ENCODE measurements at places on chromosomes 12 and 14.

DNA sequence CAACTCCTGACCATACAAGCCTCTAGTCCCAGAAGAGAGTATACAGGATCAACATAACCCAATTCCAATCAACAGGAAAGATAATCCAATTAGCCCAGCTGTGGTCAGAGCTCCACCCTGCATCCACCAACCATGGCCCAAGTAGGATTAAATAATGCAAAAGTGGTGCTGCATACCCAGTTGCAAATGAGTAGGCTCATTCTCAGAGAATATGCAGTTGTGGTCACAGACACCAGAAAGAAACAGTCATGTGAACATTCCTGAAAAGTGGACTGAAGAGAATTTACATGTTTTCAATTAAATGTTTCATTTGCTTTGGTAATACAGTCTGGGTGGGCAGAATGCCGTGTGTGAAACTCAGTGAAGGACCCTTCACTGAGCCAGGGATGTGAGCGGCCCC lies 167.2 kb upstream of the BMP4 start:
- no peak for DNase-seq

- DNase-seq: no peak
These were observed 376.0 kb downstream of the C12orf75 start for GRCh38 chr12:105706321-105706972.

DNA sequence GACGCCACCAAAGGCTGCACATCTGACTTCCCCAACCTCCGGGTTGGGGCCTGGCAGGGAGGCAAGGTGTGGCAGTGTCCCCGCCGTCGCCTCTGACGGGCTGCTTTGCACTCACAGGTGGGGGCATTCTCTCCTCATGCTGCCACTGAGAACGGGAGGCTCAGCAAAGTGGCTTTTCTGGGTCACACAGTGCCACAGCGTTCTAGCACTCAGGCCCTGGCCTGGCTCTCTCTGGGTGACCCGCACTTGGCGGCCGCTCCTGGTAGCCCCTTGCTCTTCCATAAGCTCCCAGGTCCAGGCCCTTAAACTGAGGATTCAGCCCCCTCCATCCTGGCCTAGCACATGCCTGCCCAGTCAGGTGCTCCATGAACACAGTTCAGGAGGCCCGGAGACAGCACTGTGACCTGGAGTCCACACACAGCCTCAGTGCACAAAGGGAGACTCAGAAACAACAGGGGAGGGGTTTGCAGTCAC lies 25.2 kb downstream of the SERPINA1 start:
- no peak for DNase-seq

- DNase-seq: no peak
These were observed 51.4 kb upstream of the ANO2 start for GRCh38 chr12:5996459-5996858.

DNA sequence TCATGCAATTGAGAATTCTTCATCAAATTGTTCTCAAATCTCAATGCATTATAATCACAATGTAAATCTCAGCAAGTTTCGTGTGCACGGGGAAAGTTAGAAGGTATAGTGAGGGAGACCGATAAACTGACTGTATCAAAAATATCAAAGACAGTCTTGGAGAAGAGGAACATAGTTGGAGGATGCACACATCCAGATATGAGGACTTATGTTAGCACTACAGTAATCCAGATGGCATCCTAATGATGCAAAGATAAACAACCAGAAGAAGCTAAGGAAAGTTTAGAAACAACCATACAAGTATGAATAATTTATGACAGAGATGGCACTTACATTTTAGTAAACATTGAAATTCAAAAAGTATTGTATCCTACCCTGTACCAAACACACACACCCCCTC lies 760.1 kb downstream of the RPS29 start:
- no peak for DNase-seq

DNA sequence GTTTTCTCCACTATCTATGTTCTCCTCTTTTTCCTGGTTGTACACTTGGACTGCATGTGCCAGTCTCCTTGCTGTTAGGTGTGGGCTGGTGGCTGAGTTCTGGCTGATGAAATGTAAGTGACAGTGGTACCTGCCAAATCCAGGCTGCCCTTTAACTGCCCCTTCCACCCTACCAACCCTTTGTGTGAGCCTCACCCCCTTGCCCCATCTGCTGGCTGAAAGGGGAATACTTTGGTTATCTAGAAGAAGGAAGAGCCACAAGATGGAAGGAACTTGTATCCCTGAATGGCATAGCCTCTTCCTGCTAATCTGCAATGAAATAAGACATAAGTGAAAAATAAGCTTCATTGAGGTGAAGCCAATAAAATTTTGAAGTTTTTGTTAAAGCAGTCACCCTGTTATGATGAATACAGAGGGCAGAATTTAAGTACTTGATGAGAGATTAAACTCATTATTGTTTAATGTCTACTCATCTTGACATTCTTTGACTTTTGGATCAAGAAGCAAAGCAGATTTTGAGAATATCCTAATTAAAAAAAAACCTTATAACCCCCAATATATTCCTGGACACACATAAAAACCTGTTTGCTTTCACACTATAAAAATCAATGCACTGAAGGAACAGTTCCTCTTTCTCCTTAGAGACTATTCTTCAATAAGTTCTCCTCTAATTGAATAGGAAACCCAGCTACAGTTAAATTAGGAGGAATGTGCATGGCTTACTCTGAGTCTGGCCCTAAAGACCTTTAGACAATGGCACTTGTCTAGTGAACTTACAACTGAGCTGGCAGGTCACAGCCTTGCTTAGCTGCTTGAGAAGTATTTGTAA lies 262.6 kb upstream of the BTG1 start:
- peak; percentile 68 for DNase-seq

DNA sequence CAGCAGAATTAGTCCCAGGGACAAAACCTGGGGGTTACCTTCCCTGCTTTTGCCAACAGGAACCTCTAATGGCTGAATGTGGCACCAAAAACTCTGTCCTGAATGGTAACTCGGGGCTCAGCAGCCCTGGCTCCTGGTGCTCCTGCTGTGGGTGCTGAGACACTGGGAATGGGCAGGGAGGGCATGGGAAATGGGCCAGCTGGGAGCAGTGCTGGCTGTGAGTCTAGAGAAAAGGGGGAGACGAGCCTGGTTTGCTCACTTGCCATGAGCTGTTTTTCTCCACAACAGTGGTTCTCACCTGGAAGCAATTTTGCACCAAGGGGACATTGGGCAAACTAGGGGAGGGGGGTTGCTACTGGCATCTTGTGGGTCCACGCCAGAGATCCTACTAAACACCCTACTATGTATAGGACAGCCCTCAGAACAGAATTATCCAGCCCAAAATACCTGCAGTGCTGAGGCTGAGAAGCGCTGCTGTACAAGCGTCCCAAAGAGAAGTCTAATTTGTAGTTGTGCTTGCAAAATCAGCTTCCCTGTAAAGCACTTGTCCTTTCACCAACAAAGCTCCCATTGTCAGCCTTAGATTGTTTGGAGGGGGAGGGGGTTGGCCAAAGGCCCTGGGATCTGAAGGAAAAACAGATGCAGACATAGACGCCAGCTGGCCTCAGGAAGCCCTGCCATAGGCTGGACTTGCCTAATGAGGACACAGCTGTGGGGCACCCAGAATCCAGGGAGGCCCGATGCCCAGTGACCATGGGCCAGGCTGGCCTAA lies 3.6 kb downstream of the LRRC74A start:
- DNase-seq: no peak

GRCh38 chr12:571795-572531 lies 91.3 kb downstream of the NINJ2 start:
- no peak for DNase-seq

DNA sequence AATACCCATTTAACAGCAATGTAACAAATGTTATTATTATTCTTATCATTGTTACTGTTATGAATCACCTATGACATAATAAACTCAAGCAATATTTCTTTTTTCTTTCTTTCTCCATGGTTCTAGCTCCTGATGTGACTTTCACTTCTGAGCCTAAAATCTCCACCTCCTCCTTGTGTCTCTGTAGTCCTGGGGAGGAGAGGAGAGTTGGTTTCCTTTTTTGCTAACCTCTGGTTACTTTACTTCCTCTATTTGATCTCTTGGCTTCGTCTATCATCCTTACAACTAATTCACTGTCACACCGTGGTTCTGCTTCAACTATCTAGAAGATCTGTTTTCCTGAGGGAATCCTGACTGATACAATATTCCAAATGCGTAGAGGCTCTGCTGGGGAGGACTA lies 456.6 kb downstream of the VRK1 start:
- peak; percentile 61 for DNase-seq

DNA sequence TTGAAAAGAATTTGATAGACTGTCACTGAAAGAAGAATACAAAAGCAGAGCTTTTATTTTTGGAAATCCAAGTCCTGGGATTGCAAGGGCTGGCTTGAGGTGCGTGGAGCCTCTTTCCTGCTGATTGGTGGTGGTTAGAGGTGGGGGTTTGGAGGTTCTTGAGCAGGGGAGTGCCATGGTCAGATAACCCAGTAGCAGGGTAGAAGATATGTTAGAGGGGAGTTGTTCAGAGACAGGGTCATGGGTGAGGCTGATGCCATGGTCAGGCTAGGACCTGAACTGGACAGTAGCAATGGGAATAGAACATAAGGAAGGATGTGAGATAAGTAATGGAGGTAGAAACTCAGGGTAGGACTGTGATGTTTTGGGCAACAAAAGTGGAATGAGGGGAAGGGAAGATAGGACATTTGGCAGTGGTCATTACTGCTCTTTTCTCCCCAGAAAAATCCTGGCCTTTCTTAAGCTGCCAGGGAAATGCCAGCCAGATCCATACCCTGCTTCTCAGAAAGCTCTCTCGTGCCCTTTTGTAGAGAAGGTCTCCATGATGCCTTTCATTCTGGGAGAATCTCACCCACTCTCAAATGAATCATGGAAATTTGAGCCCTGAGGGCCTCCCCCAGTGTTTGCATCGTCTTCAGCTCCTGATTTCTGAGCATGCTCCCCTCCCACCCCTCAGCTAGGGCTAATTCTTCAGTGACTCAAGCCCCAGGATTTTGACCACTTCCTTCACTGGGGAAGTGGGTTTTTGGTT lies 9.5 kb downstream of the EMP1 start:
- DNase-seq: peak; percentile 77

- peak; percentile 54 for DNase-seq
These were observed 3.3 kb upstream of the POP5 start for GRCh38 chr12:120584343-120585149.
